ENCODE measurements at places on chromosomes 12 and 14.

DNA sequence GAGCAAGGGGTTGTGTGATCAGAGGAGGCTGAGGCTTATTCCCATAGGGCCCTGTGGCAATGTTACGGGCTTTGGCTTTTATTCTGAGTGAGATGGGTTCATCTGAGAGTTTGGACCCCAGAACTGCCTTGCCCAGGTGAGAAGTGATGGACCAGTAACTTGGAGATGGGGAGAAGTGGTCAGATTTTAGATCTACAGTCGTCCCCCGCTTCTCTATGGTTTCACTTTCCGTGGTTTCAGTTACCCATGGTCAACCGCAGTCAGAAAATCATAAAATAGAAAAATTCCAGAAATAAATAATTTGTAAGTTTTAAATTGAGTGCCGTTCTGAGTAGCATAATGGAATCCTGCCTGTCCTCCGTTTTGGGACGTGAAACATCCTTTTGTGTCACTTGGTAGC lies 40.2 kb upstream of the PPP1CC start:
- no peak for DNase-seq

DNA sequence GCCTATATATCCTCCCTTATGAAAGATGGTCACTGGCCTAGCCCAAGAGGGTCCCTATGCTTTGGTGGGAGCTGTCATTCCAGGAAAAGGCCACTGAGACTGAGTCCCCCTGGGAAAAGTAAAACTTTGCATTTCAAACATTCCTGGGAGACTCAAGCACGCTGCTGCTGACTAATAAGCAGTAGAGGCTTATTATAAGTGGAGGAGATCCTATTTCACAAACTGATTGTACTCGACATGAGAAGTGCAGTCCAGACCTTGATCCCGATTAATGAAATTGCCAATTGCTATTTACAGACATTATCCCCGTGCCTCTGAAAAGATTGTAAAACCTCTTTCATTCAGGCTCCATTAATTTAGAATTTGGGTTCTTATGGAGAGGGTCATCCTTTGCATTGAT lies 96.6 kb downstream of the EMP1 start:
- no peak for DNase-seq

GRCh38 chr12:124392667-124393413 lies 97.9 kb downstream of the RFLNA start:
- no peak for DNase-seq

GRCh38 chr14:22099942-22100763 lies 426.5 kb upstream of the OR4E1 start:
- peak; percentile 56 for DNase-seq

DNA sequence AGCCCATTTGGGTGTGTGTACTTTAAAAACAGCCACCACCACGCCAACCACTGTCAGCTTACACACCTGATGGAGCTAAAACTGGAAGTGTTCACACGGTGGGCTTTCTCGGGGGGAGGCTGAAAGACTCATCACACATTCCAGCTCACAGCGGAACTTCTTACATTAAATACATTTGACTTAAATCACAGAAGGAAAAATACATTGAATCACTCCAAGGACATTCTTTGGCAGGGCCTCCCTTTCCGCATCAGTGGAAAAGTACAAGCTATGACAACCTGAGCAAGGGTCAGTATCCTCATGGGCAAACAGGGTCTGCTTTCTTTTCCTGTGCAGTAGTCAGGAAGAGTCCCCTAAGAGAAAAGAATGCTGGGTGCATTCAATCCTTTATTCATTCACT lies 31.0 kb upstream of the TC2N start:
- no peak for DNase-seq

DNA sequence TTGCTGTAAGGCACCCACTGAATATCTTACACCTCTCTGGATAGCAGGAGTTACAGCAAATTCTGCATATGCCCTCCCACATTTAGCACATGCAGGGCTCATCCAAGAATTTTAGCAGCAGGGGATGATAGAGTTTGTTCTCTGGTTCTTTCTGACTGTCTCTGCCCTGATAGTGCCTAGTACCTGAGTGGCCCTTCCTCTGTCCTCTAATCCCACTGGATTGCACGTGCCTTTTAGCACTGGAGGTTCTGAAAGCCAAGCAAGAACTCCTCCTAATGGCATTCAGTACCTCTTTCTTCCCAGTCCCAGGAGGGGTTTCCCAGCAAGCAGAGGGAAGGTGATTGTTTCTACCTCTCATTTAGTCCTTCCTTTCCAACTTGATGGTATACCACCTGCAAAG lies 406.4 kb downstream of the ZFP36L1 start:
- DNase-seq: no peak

GRCh38 chr12:28570811-28571210 lies 380.6 kb downstream of the CCDC91 start:
- no peak for DNase-seq

GRCh38 chr12:96400631-96401075 lies 414 bp upstream of the CDK17 start:
- DNase-seq: no peak

DNA sequence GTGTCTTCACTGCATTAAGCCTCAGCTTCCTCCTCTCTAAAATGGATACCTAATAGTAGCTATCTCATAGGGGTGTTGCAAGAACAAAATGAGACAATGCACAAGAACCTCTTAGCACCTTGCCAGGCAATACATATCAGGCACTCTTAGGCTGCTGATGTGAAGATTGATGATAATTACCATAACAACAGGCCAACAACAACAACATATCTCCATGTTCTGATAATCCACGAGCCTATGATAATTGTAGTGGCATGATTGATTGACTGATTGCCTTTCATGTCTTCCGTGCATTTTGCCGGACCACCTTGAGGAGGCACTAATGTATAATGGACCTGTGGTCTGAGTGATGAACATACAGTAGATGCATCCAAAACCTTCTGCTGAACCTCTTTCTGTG lies 50.7 kb upstream of the WSCD2 start:
- DNase-seq: no peak

GRCh38 chr12:132560614-132561426 lies 49.6 kb downstream of the LRCOL1 start:
- DNase-seq: peak; percentile 76

DNA sequence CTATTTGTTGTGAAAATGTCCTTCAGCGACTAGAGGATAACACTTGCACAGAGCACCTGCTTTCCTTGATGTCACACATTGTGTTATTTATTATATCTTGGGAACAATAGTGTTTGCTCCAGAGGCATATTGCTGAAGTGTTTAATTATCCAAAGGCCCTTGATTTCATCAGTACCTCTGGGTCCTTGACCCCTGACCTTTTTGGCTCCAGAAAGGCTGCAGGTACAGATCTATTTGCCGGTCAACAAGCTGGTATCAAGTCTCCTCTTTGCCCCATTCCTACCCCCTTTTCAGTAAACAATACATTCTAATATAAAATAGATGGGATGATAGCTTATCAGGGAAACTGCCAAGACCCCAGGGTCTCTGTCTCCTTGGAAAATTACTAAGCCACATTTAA lies 206.8 kb downstream of the DACT1 start:
- no peak for DNase-seq

DNA sequence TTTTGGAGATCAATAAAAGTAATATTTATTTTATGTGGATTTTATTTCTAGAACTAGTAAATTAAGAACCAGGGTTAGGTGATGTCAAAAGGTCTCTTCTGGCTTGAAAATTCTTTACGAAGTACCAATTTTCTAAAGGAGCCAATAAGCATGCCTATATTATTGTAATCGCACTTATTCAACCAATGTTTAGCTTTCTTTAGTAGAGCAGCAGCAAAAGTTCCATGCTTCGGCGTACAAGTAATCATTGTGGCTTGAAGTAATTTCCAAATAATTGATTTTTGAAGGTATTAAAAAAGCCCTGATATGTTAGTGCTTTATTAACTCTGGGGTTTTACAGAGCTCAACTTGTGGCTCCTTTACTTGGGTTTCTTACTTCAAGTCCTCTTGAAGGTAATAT lies 3.4 kb downstream of the RMST start:
- no peak for DNase-seq

- no peak for DNase-seq
Measured at GRCh38 chr14:33279865-33280264, 341.2 kb downstream of the NPAS3 start.

GRCh38 chr12:82966001-82966559 lies 279.4 kb downstream of the TMTC2 start:
- no peak for DNase-seq
